ENCODE measurements at places on chromosomes 11 and 22.
A peak's percentile ranks its signal among the peaks of the same experiment; 100 is the strongest.

GRCh38 chr11:110367571-110367970 is 62.2 kb upstream of the FDX1 start:
- DNase-seq, result no peak

DNA sequence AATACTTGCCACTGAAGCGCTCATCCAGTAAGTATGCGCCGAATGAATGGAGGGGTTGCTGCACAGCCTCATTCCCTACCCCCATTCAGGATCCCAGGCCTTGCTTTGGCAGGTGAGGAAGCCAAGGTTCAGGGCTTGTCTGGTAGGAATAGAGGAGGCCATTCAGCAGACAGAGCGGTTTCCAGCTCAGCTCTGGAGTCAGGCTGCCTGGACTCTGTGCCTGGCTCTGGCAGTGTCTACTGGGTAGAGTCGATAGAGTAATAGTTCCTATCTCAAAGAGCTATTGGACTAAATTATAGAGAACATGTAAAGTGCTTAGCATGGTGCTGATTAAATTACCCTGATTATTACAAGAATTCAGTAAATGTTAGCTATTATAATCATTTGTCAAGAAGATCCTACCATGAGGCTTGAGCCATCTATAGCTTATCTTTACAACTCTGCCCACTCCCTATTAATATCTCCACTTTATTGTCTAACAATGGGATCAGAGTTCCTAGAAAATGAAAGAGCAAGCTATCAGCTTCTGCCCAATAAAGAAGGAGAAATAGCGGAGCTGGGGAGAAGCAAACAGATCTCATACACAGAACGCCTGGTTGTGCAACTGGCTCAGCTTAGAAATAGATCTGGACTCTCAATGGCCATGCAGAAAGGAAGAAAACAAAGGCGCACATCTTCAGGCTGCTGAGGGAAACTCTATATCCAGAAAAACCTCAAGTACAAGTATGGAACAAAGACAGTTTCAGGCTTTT is 6.6 kb upstream of the SNX32 start:
- no peak for DNase-seq

DNA sequence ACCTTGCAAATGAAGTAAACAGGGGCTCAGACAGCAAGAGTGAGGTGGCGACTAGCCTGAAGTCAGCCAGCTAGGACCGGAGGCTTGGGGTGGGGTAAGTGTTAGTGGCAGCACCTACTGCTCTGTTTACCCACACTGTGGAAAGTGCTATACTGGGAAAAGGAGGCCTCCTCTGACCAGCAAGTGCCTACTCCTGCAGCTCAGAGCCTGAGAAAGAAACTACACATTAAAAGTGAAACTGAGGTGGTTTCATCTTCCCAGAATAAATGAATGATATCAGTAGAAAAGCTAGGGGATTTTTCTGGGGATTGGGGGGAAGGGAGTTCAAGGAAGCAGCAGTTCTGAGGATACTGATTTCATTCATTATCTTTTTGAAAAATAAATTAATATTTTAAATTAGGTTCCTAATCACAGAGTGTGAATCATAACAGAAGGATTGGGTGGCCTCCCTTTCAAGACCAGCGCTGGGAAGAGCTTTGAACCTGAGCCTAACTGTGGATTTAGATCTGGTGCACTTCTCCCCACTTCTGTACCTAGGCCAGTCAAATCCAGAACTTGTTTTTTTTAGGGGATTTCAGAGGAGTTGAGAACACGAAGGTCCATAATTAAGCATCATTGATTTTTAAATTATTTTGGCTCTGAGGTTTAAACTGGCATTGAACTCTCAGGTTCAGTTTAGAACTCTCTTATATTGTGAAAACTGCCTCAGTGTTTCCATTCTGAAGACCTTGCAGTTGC is 48.1 kb upstream of the GRAMD1B start:
- no peak for DNase-seq

DNA sequence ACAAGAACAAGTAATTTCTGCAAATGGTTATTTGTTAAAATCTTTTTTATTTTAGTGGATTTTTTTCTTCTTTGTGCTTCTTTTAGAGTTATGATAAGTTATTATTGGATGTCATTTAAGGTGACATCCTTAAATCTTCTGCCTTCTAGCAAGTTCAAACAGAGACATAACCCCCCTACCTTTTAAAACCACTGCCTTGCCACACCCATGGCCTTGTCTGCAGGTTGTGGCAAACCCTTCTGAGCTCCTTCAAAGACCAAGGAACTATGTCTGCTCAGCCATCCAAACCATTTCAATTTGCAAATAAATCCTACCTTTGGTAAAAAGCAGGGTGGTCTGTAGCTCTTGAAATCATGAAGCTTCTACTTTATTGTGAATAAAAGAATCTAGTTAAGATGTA is 241.6 kb downstream of the FAM76B start:
- no peak for DNase-seq

- DNase-seq, result no peak
Observed at GRCh38 chr22:26476705-26477340, 6.8 kb downstream of the HPS4 start.

- no peak for DNase-seq
Observed at GRCh38 chr11:6636480-6636879, 17.3 kb upstream of the TPP1 start.

DNA sequence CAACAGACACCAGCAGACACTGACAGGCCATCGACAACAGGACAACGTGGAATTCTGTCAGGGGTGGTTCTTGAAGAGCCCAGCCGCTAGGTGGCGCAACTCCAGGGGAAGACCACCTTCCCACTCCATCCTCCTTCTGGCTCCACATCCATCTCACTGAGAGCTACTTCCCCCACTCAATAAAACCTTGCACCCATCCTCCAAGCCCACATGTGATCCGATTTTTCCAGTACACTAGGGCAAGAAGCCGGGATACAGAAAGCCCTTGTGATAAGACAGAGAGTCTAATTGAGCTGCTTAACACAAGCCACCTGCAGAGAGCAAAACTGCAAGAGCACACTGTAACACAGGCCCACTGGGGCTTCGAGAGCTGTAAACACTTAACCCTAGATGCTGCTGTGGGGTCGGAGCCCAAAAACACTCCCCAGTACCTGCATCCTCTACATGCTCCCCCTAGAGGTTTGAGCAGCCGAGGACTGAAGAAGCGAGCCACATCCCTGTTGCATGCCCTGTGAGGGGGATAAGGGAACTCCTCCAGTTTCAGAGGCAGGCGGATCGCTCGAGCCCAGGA is 11.5 kb upstream of the RAB39A start:
- DNase-seq, result no peak

DNA sequence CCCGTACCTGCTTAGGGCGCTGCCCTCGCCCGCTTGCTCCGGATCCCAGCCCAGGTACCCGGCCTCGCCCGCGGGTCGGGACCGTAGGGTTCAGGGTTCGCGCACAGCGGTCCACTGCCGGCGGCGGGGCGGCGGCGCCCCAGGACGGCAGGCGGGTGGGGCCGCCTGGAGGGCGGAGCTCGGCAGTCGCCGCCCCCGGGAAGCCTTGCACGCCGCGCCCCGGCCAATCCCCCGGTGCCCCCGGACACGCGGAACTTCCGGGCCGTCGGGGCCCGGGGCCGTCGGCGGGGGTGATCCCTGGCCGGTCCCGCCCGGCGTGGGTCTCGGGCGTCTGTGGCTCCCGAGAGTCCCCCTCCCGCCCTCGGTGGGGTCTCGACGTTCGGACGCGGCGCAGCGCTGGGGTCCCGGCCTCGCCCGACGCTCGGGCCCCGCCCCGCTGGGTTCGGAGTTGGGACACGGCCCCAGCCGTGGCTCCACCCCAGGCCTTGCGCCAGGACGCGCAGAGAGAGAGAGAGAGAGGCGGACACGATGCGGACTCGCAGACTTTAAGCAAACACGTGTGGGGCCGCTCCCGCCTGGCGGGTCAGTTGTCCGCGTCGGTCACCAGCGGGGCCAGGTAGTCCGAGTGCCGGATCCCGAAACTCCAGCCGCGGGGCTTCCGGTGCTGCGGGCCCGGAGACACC is at the start of gene TYMP:
Gene TYMP, minus strand, starts transcription at position 116 of the 683 bp plus-strand sequence. CDS start 303 bp downstream, outside the sequence.
- DNase-seq, result no peak

DNA sequence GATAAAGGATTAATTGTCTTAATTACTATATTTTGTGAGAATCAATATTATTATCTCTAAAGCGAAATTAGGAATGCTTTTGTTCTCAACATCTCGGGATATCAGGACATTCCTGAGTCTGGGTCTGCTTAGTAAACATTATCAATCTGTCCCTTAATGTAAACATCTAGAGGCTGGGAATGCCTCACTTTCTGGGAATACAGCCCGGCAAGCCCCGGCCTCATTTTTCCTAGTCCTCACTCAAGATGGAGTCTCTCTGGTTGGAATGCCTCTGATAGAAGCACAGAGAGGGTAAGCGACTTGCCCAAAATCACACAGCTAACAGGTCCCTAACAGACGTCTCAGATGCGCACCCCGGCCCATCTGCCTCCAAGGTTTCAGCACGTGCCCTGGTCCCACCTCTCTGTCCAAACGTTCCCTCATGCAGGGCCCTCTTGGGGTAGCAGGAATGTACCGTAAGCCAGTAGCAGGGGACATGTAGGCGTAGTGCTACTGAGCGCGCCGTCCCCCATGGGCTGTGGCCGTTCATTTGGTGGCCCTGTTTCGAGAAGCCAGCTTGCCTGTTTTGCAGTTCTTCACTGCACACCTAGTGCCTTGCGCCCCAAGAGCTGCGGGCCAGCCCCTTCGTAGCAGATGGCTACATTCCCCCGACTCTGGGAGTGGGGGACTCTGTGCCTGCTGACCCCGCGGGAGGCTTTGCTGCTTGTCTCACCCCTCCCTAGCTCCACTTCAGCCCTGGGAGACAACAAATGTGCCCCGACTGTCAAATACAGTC is 62.2 kb upstream of the FADD start:
- DNase-seq, result no peak

GRCh38 chr11:120629407-120630080 is 118.0 kb downstream of the GRIK4 start:
- no peak for DNase-seq

DNA sequence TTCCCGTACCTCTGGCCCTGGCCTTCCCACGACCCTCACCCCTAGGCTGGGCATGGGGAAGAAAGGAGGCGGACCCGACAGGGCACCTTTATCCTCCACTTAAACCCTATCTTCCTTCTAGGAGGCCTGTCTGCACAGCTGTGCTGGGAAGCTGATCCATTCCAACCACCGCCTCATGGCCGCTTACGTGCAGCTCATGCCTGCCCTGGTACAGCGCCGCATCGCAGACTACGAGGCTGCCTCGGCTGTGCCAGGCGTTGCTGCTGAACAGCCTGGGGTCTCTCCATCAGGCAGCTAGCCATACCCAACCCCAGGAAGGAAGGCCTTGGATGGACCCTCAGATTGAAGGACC is 599 bp downstream of the TIMM10B start:
- no peak for DNase-seq

GRCh38 chr11:100630898-100631297 is 56.2 kb upstream of the ARHGAP42 start:
- DNase-seq, result no peak

- DNase-seq, result no peak
Observed at GRCh38 chr11:74672956-74673692, 58.1 kb downstream of the CHRDL2 start.

- no peak for DNase-seq
Observed at GRCh38 chr11:61683961-61684869, 4.0 kb downstream of the DAGLA start.

DNA sequence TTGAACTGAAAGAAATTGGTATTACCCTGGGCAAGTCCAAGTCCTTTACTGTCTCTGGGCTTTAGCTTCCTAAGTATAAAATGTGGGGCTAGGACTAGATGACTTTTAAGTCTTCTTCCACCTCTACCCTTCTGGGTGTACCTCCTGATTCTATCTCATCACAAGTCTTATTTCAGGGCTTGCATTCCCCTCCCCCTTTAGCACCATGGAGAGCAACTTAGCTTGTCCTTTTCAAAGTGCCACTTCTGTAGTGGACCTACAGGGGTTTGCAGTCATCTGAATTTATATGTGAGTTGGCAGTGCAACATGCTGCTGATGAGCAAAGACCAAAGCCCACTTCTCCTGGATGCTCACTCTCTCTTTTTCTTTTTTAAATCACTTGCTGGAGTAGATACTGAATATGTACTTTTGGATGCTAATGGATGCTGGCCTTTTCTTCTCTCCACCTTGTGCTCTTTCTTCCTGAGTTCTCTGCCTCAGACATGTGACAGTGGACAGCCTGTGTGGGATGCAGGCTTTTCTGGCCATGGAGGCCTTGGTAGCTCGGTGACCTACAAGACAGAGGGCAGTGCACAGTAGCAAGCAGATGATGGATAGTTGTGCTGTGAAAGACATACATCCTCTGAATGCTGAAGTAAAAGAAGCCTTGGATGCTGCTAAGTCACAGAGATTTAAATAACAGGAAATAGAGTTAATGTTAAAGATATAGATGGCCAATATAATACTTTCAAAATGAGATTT is 185.0 kb downstream of the NELL1 start:
- DNase-seq, result no peak

GRCh38 chr11:85828640-85828978 is 17.7 kb upstream of the SYTL2 start:
- no peak for DNase-seq

GRCh38 chr22:39388261-39389011 is 11.1 kb upstream of the TAB1 start:
- DNase-seq, result peak; percentile 81

DNA sequence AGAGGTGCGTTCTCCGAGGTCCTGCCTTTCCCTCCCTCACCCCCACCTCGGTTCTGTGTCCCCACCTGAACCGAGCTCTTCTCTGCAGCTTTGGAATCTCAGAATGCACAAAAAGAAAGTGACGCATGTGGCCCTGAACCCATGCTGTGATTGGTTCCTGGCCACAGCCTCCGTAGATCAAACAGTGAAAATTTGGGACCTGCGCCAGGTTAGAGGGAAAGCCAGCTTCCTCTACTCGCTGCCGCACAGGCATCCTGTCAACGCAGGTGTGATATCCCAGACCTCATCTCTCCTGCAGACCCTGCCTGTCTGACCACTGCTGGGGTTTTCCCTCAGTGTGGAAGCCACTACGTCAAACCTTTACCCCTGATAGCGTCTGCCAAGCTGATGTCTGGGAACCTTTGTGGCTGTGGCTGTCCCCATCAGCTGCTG is 13.9 kb downstream of the ACP2 start:
- no peak for DNase-seq

- no peak for DNase-seq
Observed at GRCh38 chr11:46559815-46560214, 34.0 kb downstream of the AMBRA1 start.

- no peak for DNase-seq
Observed at GRCh38 chr22:25775531-25775930, 33.5 kb downstream of the MYO18B start.

GRCh38 chr11:132409573-132410355 is 1039.3 kb downstream of the NTM start:
- DNase-seq, result no peak

DNA sequence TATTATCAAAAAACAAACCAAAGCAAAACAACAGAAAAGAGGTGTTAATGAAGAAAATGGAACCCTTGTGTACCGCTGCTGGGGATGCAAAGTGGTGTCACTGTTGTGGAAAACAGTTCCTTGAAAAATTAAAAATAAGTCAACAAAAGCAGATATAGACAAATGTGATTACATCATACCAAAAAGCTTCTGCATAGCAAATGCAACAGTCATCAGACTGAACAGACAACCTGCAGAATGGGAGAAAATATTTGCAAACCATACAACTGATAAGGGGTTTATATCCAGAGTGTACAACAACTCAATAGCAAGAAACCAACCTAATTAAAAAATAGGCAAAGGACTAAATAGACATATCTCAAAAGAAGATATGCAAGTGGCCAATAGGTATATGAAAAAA is 22.9 kb upstream of the CARS1 start:
- DNase-seq, result no peak

- peak; percentile 29 for DNase-seq
Observed at GRCh38 chr11:36258730-36259360, 30.4 kb downstream of the COMMD9 start.

Measured in D721Med (cell line).